NB4 (cell line): ENCODE measurements at places on chromosomes 2 and 18.

DNA sequence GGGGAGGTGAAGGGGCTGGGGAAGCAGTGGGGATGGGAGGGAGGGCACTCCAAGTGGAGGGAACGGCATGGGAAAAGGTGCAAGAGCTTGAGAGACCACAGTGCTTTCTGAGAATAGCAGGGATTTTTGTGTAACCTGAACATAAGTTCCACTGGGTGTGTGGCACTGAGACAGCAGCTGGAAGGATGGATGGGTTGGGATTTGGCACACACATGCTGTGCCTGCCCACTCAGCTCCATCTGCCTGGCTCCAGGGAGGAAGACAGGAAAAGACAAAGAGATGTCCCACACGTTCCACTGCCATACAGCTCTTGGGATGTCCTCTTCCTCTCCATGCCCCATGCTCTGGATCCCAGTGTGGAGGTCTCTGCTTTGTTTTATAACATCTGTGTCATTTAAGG, 114.1 kb upstream of the TEX51 start:
- DNase-seq: no peak

DNA sequence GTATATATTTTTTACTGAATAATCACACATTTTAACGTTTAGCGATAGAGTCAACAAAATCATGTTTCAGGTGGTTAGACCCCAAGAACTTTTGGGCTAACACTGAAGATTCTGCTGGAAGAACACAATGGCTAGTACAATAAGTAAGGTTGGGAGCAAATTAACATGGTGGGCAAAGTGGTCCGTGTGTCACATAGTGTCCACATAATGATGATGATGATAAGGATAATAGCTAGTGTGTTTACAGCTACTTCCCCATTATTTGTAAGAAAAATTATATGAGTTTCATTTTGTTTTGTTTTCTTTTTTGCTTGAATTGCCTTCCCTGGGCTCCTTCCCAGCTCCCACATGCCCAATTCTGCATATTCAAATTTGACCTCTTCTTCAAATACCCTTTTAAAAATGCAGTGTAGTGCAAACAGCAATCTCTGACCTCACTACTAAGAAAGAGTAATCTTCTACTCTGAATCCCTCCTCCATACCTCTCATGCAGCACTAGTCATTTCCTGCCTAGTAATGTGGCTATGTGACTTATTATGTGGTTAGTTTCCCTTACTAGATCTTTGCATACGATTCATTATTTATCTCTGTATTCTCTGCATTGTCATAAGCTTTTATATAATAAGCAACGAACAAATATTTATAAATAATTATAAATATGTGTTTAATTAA, 16.9 kb upstream of the VPS54 start:
- peak; percentile 65 for DNase-seq

GRCh38 chr2:120128216-120128615, 95.0 kb downstream of the TMEM185B start:
- DNase-seq: no peak

GRCh38 chr2:182682210-182682609, 33.8 kb upstream of the DNAJC10 start:
- DNase-seq: peak; percentile 8

GRCh38 chr18:650428-650858, 7.0 kb upstream of the TYMS start:
- DNase-seq: peak; percentile 77

DNA sequence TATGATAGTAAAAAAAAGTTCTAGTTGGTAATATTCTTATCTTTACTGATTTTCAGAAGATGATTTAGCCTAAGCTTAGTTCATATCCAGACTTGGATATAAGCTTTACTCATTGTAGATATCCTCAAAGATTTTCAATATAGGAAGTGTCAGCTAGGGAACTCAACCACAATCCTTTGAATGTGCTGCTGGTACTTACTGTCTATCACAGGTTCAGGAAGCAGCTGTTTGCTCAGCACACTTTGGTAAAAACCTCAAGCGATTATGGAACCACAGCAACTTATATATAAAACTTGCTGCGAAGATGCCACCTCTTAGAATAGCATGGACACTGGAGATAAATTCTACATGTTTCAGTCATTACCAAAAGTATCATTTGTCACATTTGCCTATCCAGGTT, 60.1 kb upstream of the TNFRSF11A start:
- DNase-seq: peak; percentile 39

DNA sequence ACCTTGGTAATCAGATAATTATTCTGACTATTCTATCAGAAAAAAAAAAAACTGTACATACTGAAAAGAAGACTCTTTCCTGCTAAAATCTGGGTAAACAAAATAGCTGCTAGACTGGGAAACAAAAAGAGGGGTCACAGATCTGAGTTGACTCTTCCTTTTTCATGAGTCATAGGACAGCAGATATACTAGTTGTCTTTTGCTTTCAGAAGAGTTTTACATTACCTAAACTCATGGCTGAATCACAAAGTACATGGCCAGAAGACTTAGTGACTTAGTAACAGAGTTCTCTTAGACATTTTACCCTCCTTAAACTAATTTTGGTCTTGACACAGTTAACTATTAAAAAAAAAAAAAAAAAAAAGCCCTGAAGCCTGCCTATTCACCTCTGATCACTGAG, 834.0 kb upstream of the FSHR start:
- DNase-seq: no peak

DNA sequence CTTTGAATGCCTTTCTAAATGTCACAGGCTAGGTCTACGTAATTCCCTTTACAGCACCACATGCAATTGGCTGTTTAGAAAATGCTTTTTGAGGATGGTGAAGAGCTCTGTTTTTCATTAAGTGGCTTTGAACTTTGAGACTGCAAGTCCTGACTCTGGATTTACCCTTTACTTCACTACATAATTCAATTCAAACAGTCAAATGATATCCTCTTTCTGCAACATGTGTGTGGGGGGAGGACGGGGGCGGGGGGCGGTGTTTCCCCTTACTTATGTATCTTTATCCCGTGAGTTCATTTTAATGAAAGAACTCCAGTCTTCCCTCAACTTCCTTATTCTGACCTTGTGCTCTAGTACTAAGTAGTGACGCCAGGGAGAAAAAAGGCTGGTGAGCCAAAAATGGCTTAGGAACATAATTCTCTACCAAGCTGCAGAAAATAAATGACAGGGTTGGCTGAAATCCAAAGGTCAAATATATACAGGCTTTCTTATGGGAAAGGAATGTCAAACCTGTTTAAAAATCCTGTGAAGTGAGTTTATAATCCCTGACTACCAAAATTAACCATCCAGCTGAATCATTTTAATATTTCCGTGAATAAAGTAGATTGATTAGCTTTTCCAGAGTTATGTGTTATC, 119.6 kb downstream of the SLC8A1 start:
- peak; percentile 14 for DNase-seq

- no peak for DNase-seq
These were observed 18.3 kb downstream of the PSME4 start for GRCh38 chr2:53952519-53952918.

GRCh38 chr2:2524348-2524941, 193.4 kb upstream of the MYT1L start:
- no peak for DNase-seq

DNA sequence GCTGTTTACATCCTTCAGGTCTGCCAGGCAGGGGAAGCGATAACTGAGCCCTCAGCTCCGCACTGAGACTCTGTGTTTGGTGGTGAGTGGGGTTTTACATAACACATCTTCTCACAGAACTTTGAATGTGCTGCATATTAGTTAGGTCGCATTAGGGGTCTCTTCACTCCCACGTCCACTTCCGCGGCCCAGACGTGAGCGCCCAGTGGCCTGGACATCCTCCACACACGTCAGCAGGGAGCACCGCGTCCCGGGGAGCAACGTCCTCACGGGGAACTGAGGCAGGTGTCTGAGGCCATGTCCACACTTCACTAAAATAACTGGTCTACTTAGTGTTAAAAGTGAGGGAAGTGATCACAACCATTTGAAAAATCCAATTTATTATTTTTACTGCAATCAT, 100.4 kb upstream of the SATB2 start:
- no peak for DNase-seq

- DNase-seq: no peak
These were observed 144.6 kb upstream of the MMADHC start for GRCh38 chr2:149732001-149732685.

GRCh38 chr18:12598181-12598930, 59.6 kb downstream of the SPIRE1 start:
- DNase-seq: peak; percentile 12

- DNase-seq: no peak
These were observed 81.0 kb upstream of the TMEM17 start for GRCh38 chr2:62586981-62587380.

GRCh38 chr2:39661826-39662225, 3.9 kb upstream of the TMEM178A start:
- DNase-seq: no peak

- DNase-seq: peak; percentile 46
These were observed 36.9 kb upstream of the KLF7 start for GRCh38 chr2:207202645-207203044.

DNA sequence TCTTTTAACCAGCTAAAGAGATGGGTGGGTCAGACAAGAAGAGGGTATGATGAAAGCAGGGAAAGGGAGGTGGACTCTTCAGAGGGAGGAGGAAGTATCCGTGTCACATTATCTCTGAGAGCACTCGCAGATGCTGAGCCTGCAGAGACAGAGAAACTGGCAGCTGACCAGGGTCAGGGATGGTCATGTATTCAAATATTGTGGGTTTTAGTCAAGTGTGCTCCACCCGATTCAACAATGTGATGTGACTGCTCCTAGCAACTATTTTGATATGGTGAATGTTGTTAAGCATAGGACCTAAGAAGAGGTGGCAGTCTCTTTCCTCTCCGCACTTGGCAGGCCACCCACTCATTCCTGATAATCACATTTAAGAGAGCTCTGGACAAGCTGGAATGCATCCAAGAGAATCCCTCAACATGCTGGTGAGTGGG, 1.3 kb upstream of the CLIP4 start:
- DNase-seq: peak; percentile 83

GRCh38 chr2:20427931-20428526, 18.8 kb upstream of the RHOB start:
- no peak for DNase-seq

GRCh38 chr18:51739044-51739666, 541.7 kb upstream of the MEX3C start:
- no peak for DNase-seq

DNA sequence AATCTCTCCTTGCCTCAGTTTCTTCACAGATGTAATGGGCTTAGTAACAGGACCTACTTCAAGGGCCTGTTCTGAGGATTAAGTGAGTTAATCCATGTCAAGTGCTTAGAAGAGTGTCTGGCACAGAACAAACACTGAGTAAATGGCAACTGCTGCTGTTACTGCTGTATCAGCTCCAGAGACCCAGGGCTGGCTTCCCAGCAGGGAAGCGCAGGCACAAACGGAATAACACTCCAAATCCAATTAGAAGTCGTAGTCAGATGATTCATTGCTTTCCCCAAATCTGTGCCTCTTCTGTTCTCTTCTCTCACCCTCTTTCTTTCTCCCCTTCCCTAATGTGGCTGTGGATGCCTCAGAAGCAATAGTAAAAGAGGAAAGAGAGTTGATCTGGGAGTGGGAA, 101.1 kb upstream of the FZD7 start:
- no peak for DNase-seq

GRCh38 chr2:200705305-200706041, 106.2 kb upstream of the BZW1 start:
- no peak for DNase-seq
